ENCODE measurements at places on chromosomes 4 and X.

GRCh38 chr4:150746156-150746555 lies 164.2 kb downstream of the MAB21L2 start:
- DNase-seq, result no peak

DNA sequence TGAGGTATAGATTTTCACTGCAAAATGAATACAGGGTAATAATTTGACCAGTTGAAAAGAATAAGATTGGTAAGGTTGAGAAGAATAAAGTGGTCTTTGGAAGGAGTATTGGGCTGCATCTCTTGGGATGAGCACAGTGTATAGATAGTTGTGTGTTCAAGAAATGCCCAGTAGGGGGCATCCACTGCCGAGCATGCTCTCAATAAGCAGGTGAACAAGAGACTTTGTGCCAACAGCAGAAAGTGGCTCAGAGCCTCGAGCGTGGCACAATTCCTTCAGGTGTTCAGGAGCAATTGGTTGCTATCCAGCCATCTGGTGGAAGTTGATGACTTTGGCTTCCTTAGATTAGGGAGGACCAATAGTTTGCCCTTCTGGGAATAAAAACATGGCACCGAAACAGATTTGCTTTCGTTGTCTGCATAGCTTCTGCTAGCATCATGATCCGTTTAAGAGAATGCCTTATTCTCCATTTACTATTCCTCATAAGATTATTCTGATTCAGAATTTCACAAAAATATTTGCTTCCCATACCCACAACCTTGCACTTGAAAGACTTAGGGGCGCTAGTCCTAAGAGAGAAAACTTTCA lies 258.1 kb upstream of the NEIL3 start:
- no peak for DNase-seq

GRCh38 chr4:84647312-84647884 lies 64.5 kb downstream of the CDS1 start:
- no peak for DNase-seq

- DNase-seq, result peak; percentile 18
Measured at GRCh38 chr4:5524446-5525299, 183.7 kb downstream of the EVC2 start.

GRCh38 chr4:108139089-108139488 lies 29.6 kb downstream of the LEF1 start:
- DNase-seq, result no peak

- DNase-seq, result no peak
Measured at GRCh38 chr4:26207631-26208030, 113.2 kb upstream of the RBPJ start.

DNA sequence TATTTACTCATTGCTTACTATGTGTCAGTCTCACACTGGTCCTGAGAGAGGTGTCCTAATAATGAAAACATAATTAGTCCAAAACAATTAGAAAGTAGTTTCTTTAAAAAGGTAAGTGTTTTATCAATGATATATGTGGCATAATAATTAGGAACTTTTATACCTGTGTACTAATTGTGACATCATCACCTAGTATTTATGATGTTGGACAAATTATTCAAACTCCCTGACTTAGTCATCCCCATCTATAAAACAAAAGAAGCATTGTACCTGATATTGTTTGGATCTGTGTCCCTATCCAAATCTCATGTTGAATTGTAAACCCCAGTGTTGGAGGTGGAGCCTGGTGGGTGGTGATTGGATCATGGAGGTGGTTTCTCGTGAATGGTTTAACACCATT lies 15.8 kb upstream of the ARHGEF38 start:
- no peak for DNase-seq

- no peak for DNase-seq
Measured at GRCh38 chr4:94486372-94486801, 34.6 kb downstream of the PDLIM5 start.

All from GM03348 (cell line).